ENCODE measurements at places on chromosomes 5 and 9. TPM values are rescaled to one million over a fixed set of nuclear protein-coding genes. Genes with fewer than 3 reads are reported as not detected.

Gene PCDHB16
- 0.18 TPM for polyA plus RNA-seq

- no peak for DNase-seq
These were observed 69.5 kb downstream of the ZNF354C start for GRCh38 chr5:179129607-179130071.

Gene NUTM2F
- polyA plus RNA-seq, result not detected

DNA sequence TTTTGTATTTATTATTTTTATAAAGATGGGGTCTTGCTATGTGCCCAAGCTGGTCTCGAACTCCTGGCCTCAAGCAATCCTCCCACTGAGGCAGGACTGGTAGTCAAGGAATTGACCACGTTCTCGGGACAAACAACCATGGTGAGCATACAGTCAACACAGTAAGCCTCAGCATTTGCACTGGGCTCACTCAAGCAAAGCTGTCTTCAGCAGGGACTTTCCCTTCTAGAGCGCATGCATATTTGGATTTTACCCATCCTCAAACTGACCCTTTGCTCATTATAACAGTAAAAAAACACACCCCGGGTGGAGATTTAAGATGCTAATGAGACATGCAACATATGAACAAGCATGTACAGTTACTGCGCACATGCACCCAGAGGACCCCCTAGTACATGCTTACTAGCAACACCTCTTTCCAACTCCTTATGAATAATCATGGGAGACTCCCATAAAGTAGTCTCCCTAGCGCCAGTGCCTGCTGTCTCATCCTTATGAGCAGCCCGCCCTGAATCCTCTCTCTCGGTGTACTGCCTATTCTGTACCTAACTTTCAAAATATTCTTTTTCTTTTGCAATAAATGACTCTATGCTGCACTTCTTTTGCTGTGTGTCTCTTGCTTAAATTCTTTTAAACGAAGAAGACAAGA is 41.5 kb downstream of the C5orf22 start:
- no peak for DNase-seq

Gene PFN3
- not detected for polyA plus RNA-seq

- DNase-seq, result no peak
These were observed 192.6 kb upstream of the PRDM9 start for GRCh38 chr5:23314827-23315226.

Gene CARTPT
- polyA plus RNA-seq, result not detected

DNA sequence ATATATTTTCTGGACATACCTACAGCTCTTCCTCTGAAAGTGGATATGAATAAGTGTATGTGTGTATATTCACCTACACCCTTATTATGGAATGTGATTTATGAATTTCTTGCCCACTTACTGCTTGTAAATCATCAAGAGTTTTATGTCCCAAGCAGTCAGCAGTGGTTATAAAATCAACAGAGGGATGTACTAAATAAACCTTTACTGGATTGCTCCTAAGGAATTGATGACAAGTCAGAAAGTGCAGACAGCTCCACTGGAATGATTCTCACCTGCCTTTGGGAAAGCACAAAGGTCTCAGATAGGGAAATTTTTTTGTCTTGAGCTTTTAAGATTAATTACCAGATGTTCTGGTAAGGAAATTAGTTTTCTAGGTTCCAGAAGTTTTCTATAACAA is 9.3 kb downstream of the TMEM174 start:
- no peak for DNase-seq

GRCh38 chr9:28999806-29000205 is 1426.5 kb upstream of the C9orf72 start:
- DNase-seq, result no peak

DNA sequence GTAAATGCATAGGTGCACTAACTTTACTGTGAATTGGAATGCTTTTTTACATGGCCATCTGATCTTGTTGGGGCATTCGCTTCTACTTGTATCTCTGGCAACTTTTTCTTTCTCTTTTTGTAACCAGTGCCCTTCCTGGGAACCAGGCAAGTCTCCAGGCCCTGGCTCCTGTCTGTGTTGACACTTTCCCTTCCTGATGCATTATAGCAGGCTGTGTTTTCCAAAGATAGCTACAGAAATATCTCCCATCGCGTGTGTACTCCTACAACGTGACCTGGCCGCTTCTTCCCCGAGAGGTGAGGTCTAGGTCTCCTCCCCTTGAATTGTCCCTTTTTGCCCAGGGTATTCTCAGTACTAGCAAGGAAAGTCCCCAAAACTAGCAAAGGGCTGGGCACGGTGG is 81.1 kb upstream of the SPIN1 start:
- no peak for DNase-seq

GRCh38 chr5:109418712-109419352 is 9.1 kb upstream of the PJA2 start:
- DNase-seq, result no peak

DNA sequence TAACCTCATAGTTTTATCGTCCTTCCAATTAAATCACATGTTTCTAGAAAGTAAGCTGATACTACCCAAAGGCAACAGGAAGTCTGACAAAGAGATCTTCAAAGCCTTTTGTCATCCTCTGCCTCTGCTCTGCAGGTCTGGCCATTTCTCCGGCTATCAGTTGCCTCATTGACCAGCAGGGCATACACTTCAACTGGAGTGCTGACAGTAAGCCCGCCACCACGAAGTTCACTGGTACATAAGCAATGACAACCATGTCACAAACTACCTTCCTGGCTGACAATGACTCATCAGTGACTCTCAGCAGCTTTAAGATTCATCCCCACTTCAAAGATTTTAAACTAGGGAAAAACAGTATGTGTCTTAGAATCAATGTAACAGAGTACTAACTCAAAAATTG is 20.6 kb downstream of the SPTLC1 start:
- DNase-seq, result no peak

DNA sequence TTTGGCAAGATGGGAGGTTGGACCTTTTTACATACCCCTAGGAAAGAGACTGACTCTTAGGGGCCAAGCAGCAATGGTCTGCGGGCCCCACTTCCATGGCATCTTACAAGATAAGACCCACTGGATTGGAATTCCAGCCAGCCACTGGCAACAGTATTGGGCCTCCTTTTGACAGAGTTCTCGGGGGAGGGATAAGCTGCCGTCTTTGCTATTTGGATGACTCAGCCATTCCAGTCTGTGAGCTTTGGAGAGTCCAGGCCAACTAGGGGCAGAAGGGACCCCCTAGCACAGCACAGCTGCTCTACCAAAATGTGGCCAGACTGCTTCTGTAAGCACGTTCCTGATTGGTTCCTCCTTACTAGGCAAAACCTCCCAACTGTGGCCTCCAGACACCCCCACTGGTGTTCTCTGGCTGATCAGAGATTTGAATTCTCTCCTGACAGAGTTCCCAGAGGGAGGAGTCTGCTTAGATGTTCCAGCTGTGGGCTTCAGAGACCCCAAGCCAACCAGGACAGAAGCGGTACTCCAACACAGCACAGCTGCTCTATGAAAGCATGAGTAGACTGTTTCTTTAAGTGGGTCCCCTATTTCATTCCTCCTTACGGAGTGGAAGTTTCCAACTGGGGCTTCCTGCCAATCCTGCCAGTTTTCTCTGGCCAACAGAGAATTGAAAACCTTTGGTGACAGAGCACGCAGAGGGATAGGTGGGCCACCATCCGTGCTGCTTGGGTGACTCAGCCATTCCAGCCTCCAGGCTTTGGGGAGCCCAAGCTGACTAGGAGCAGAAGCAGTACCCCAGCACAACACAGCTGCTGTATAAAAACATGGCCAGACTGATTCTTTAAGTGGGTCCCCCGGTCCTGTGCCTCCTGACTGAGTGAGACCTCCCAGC is 672.1 kb upstream of the RIOK2 start:
- DNase-seq, result no peak

Gene PPIC
- 36.4 TPM for polyA plus RNA-seq

GRCh38 chr5:135242021-135242865 is 156.8 kb downstream of the MACROH2A1 start:
- peak; percentile 42 for DNase-seq

GRCh38 chr9:94904806-94905205 is 178.3 kb downstream of the AOPEP start:
- DNase-seq, result no peak

Gene CRB2
- not detected for polyA plus RNA-seq

GRCh38 chr5:93322974-93323860 is 257.8 kb downstream of the NR2F1-AS1 start:
- no peak for DNase-seq

DNA sequence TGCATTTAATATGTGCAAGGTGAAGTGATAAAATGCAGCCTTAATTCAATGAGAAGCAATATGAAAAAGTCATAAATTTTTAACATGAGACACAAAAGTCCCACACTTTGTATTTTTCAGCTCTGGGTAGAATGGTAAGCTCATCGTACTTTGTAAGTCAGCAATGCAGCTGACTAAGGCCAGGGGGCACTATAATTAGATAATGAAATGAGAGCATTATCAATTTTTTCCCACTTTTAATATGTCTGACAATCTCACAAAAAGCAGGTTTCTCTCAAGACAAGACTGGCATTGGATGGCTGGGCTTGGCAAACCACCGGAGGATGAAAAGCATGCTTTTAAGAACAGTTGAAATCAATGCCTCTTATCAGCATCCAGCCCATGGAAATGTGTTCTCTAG is 162.8 kb downstream of the FAM174A start:
- DNase-seq, result no peak

GRCh38 chr5:156188016-156188415 is 138.9 kb upstream of the SGCD start:
- DNase-seq, result no peak

- DNase-seq, result no peak
These were observed 273.0 kb upstream of the RPS23 start for GRCh38 chr5:82551192-82551591.

DNA sequence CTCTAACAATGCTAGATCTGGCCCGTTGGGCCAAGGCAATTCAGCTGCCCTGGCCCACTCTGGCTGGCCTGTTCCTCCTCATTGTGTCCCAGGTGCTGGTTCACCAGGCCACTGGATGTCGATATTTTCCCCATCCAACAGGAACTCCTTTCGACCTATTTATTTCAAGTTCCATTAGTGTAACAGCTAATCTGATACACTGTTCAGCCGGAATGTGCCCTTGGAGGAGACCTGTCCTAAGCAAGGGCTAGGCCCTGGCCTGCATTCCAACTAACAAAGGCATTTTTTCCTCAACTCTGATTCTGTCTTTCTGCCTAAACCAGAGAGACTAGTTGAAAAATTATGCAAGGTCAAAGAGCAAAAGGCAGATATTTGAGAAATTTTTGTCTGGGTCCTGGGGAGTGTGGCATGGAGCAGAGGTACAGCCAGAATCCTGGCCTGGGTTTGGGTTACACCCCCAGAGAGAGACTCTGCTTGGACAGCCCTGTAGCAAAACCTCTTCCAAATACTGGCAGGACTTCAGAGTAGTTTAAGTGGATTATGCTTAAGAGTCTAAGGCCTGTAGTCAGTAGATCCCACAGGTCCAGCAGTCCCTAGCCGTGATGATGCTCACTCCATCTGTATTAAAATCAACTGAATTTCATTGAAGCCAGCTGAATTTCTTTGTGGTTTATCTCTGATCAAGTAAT is 36.1 kb downstream of the MARCHF11 start:
- DNase-seq, result no peak

Gene PTPRD
- 5.7 TPM for polyA plus RNA-seq

Gene GRHPR
- 247 TPM for polyA plus RNA-seq

- no peak for DNase-seq
These were observed 295.8 kb upstream of the SGCD start for GRCh38 chr5:156031181-156031580.

- no peak for DNase-seq
These were observed 25.6 kb downstream of the KCNN2 start for GRCh38 chr5:114387433-114387832.

DNA sequence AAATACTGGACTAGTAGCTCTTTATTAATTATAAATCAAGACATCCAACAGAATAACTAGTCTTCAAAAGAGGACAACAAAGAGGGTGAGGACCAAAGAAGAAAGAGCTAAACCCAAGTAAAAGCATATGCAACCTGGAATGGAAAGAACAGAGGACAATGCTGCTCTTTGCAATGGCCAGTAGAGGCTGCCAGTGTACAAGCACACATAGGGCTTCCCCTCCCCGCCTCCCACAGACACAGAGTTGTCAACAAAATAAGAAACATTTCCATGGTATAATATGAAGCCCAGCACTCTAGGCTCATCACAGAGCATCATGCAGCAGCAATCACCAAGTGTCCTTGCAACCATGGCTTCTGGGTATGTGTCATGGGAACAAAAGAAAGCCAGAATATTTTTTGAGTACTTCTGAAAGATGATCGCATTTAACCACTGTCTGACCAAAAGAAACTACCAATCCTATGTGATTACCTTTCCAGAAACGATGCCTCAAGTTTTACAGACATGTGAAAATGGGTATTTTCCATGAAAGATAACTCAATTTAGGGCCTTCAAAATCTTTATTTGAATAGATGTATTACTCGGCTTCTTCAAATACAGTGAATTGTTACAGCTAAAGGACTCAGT is 58.1 kb downstream of the RFX3 start:
- DNase-seq, result peak; percentile 66

Gene LOX
- 43.5 TPM for polyA plus RNA-seq
